Dermis lymphatic vessel endothelial cell (primary cell): ENCODE measurements at places on chromosomes 6 and 20. TPM values are rescaled to one million over a fixed set of nuclear protein-coding genes. Genes with fewer than 3 reads are reported as not detected.

Gene BMP7
- total RNA-seq = not detected in 2 replicates

Gene MLN
- total RNA-seq = not detected in 2 replicates

Gene POU5F1
- total RNA-seq = not detected in 2 replicates

Gene PREP
- total RNA-seq = 15.0 and 19.2 TPM in 2 replicates

Gene CST2
- not detected in 2 replicates for total RNA-seq

Gene DDO
- total RNA-seq = 3.6 and 4.3 TPM in 2 replicates

Gene TMEM200A
- total RNA-seq = 0.43 and 1.0 TPM in 2 replicates

Gene SYNDIG1
- not detected in 2 replicates for total RNA-seq

Gene ZBP1
- not detected in 2 replicates for total RNA-seq
